T-cell (primary cell): ENCODE measurements at places on chromosomes 13 and 19. TPM values are rescaled to one million over a fixed set of nuclear protein-coding genes. Genes with fewer than 3 reads are reported as not detected.

Gene IGSF23
- not detected for total RNA-seq

Gene FCGBP
- 43.3 TPM for total RNA-seq

Gene SERP2
- total RNA-seq = not detected

Gene TMEM150B
- not detected for total RNA-seq

Gene ZNF665
- total RNA-seq = 2.5 TPM

Gene CDX2
- total RNA-seq = not detected

Gene CCDC70
- not detected for total RNA-seq

Gene CEACAM20
- total RNA-seq = not detected

Gene PLPPR3
- 0.22 TPM for total RNA-seq

Gene ZNF541
- 0.79 TPM for total RNA-seq

Gene LRRC4B
- total RNA-seq = not detected

- no peak for DNase-seq
Observed at GRCh38 chr13:76023652-76024051, 387.5 kb downstream of the LMO7 start.

- no peak for DNase-seq
Observed at GRCh38 chr19:13012690-13013608, 17.7 kb downstream of the NFIX start.

DNA sequence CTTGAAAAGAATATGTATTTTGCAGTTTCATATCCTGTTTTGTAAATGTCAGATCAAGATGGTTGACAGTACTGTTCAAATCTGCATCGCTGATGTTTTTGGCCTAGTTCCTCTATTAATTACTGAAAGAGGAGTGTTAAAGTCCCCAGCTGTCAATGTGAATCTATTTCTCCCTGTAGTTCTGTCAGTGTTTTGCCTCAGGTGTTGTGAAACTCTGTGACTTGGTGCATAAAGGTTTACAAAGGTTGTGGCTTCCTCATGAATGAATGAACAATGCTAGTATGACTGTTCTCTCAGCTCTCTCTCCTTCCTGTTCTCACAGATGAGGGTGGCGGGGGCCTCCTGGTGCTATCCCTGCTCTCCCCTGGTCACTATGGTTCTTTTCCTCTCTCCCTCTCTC lies 142.4 kb downstream of the MYCBP2 start:
- DNase-seq = no peak

GRCh38 chr19:2488942-2489731 lies 13.2 kb downstream of the GADD45B start:
- no peak for DNase-seq

- no peak for DNase-seq
Observed at GRCh38 chr13:83088858-83089257, 793.4 kb downstream of the SLITRK1 start.

DNA sequence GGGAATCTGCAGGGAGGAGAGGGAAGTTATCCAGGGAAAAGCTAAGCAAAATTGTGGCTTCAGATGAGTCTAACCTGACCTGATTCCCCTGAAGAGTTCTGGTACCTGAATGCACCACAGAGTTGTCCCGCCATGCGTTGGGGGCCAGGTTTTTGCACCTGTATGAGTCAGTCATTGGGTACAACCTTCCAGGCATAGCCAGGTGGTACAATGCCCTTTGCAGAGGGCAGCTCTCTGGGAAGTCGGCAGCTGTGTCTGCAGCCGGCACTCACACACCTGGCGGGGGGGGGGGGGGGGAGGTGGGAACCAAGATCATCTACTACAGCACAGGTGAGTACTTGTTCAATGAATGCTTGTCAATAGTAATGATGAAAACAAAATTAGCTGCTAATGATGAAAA lies 52.5 kb upstream of the GTF3A start:
- DNase-seq = no peak

DNA sequence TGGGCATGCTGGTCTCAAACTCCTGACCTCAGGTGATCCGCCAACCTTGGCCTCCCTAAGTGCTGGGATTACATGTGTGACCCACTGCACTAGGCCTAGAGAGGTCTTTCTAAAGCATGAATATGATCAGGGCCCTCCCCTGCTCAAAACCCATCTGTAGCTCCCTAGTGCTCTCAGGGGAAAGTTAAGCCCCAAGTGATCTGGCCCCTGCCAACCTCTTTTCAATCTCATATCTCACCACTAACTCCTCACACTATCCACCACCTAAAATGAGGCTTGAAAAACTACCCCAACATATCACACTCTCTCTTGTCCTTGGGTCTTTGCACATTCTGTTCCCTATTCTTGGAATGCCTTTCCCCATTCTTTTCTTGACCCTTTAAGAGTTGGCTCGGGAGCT lies 2.0 kb upstream of the DMWD start:
- DNase-seq = no peak

DNA sequence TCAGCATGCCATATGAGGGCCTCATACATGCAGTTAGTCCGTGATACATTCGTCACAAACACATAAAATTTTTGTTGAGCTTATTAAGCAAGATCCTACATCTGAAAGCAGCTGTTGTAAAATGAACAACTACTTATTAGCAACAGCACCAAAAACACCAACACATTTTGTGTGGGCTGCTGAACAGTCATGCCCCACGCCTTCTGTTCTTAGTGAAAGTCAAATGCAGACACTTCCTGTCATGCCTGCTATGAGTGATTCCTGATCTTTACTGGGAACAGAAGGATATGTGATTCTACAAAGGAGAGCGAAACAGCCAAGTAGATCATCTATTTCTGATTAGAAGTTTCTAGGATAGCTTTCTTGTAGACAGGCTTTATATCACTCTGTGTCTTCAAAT lies 4.2 kb upstream of the B3GLCT start:
- no peak for DNase-seq

DNA sequence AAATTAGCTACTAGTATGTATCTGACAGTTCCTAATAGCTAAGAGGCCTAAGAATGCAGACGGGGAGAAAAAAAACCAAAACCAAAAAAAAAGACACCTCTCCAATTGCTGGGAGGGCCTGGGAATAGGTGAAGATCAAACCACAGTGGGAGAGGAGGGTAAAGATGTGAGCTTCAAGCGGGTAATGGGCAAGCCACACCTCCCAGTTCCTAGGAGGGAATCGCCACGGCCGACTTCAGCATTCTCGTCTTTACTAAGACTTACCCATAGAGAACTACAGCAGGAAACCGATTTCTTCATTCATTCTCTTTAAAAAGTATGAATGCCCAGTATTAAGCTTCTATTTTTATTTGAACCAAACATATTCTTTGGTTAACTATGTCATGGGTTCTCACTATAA lies 5.6 kb upstream of the EEF1AKMT1 start:
- DNase-seq = no peak

DNA sequence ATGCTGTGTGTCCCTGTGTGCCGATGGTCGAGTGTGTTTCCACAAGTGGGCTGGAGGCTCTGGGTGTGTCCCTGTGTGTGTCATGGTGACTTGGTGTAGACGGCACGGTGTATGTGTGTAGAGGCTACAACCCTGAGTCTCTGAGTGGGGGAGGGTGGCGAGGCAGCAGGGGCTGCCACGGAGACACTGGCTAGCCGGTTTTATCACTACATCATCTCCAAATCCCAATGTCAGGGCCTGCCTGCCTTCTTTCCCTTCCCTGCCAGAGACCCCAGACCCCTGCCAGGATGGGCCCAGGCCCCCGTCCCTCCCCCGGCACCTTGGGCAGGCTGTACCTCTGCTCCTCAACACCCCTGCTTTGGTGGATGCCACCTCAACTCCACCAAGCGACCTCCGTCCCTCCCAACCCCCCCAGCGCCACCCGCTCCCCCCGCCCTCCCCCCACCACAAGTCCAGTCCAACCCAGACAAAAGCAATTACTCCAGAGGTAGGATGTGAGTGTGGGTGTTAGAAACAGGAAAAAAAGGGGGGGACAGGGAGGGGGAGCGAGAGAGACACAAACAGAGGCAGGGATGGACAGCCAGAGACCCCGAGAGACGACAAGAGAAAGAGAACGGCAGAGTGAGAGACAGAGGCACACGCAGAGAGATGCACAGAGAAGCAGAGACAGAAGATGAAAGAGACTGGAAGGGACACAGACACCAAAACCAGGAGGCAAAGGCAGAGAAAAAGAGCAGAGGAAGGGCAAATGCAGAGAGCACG lies 21.6 kb upstream of the POU2F2 start:
- no peak for DNase-seq

DNA sequence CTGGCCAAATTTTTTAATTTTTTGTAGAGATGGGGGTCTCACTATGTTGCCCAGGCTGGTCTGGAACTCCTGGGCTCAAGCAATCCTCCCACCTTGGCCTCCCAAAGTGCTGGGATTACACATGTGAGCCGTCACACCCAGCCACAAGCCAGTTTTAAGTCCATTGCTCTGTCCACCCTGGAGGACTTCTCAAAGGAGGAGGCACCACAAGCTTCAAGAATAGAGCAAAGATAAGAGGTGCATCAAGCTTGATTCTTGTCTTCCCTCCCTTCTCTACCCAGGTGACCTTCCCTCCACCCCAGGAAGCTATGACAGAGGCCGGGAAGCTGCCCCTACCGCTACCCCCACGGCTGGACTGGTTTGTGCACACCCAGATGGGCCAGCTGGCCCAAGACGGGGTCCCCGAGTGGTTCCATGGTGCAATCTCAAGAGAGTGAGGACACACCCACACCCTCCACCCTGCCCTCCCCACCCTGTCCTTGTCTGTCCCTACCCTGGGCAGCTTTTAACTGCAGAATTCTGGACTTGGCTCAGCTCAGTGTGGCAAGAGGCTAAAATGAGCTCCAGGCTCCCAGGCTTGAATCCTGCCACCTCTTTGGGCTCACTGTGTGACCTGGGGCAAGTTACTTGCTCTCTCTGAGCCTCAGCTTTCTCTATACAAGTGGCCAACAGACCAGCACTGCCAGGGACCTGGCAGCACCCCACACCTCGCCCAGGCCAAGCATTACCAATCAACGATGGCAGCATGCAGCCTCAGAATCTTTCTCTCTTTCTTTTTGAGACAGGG lies 5.2 kb downstream of the HSH2D start:
- DNase-seq = no peak

DNA sequence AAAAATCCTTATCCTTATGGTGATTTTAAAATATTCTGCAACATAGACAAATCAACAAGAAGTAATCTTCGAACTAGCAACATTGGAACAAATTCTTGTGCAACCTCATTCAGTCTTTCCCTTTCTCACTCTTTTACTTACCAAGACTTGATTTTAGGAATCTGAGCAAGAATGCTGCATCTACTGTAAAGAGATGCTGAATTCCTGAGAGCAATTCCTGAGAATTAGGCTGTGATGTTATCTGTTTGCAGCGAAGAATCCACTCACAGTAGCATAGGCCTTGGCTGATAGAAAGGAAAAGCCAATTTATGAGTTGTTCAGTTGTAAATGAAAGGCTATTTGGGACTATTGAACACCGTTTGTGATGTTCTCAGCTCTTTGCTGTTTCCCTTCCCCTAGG lies 144.3 kb downstream of the CRYL1 start:
- no peak for DNase-seq

DNA sequence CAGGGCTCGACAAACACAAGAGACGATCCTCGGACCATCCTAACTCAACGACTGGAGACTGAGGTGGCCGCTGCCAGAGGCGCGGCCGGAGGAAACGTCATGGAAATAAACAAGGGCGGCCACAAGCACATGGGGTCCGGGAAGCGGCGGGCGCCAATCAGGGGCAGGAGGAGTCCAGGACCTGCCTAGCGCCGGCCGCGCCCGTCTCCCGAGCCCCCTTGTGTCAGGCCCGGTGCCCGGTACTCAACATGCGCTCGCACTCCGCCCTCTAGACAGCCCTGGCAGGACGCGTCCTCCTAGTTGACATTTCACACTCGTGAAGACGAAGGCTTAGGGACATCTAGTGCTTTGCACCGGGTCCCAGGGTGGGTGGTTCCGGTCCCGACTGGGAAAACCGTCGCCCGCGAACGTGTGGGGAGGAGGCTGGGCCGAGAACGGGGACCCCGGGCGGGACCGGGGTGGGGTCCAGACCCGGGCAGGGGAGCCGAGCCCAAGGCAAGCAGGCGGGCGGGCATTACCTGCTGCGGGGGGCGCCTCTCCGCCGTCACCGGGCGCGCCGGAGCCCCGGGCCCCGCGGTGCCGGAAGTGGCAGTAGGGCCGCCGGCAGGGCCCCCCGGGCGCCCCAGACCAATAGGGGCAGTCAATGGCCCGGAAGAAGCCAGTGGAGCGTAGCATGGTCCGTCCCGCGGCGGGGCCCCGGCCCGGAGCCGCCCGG lies 442 bp downstream of the REXO1 start:
- no peak for DNase-seq

GRCh38 chr13:21637296-21637695 lies 33.3 kb upstream of the MICU2 start:
- DNase-seq = no peak

DNA sequence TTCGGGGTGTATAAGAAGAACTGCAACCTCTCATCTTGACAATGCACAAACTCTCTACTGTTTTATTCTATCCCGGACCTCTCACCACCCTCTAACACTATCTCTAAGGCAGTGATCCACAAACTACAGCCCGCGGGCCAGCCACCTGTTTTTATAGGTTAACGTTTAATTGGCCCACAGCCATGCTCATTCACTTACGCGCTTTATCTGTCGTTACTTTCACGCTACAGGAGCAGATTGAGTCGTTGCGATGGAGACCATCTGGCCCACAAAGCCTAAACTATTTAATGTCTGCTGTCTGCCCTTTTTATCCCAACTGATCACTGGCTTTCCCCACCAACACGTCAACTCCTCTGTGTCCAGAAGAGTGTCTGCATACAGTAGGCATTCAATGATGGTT lies 158.9 kb downstream of the CACNA1A start:
- no peak for DNase-seq

- DNase-seq = no peak
Observed at GRCh38 chr13:51647067-51647466, 62.8 kb downstream of the WDFY2 start.

DNA sequence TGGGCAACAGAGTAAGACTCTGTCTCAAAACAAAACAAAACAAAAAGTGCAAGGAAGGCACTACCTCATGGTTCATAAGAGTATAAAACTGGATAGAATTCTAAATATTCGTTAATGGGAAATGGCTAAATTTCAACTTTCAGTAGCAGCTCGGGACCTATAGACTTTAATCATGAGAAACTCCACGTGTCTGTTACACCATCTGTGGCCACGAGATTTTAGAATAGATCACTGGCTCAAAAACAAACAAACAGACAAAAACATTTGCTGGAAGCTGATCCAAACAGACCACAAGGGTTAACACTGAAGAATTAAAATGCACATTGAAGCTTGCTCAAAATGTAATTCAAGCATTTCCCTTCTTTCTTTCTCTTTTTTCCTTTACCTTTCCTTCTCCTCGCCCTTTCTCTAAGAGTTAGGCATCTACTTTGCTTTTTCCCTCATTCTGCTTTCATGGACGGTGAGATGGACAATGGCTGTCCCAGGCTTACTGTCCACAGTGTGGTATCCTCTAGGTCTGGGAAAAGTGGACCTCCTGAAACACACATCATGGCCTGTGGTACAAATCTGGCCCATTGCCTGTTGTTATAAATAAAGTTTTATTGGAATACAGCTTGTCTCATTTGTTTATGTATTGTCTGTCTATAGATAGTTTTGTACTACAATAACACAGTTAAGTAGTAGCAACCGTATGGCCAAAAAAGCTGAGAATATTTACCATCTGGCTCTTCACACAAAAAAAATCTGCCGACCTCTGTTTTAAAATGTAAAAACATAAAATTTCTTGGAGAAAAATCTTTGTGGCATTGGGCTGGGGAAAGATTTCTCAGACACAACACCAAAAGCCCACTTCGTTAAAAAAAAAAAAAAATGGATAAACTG lies 10.3 kb downstream of the ELAVL1 start:
- no peak for DNase-seq

GRCh38 chr13:69496981-69497380 lies 610.6 kb upstream of the ATXN8OS start:
- no peak for DNase-seq
